ENCODE measurements at places on chromosomes 4 and X.

DNA sequence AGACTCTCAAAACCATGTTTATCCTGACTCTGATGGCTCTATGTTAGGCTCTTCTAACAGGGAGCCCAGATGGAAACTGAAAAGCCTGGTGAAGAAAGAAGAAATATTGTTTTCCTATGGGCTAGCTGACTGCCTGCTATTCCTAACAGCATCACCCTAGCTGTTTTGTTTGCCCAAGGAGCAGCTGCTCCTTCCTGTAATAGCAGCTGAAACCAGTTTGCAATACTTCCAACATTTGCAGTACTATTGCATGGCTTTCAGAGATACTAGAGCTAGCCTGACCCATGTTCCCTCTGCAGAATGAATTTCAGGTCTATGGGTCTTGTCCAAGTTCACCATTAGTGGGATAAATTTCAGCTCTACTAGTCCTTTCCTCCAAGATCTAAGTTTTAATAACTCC, 495.2 kb downstream of the INPP4B start:
- DNase-seq: no peak

DNA sequence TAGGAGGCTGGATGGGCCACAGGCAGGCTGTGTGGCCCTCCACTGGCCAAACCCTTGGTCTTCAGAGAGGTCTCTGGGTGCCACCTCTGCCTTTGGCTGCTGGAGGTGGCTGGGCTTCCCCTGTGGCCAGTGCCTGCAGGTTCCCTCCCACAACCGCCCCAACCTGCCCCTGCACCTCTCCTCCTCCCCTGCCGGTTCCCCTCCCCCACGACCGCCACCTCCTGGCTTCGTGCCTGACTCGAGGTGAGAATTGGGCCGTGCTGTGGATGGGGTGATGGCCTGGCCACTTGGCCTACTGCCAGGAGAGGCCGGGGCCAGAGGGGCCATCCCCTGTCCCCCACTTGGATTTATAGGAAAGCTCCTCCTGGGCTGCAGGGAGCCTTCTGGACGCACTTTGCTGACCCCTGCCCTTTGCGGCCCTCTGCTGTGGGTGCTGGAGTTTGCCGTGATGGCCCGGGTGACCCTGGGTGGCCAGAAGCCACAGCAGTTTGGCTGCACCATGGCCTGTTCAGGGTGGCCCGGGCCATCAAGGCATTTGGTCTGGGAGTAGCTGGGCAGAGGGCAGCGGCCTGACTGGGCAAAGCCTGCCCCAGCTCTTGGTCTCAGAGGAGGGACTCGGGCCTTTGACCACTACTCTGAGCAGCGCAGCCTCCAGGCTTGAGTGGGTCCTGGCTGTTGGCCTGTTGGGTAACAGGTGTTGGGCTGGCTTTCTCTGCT, 3.8 kb downstream of the NAT8L start:
- no peak for DNase-seq

DNA sequence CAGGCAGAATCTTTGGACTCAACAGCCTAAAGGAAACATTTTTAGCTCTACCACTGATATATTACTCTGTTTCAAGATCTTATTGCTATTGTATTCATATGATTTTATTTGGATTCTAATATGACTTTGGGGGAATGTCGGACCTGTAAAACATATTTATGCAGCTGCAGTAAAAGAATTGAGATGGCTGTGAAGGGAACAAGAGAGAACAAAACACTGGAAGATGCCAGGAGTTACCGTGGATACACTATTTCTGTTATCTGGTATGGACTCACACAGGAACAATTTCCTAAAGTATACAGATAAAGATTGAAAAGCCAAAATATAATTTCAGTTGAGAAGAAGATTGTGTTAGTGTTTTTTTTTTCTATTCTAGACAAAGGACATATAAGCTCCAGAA, 113.0 kb upstream of the DCLK2 start:
- no peak for DNase-seq

DNA sequence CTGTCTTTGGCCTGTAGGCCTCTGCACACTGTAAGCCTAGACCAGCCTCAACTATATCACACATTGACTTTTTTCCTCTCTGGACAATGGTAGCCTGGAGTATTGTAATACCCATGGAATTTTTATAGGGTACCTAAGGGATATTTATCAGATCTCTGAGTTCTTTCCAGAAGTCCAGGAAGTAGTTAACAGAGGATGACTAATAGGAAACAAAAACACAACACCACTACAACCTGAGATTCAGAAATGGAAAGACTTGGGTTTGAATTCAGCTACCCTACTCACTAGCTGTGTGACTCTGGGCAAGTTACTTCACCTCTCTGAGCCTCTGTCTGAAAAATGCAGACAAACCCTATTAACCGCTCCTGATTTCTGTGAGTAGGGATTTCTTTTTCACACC, 7.7 kb upstream of the STX18 start:
- DNase-seq: no peak

- DNase-seq: no peak
Observed at GRCh38 chrX:110418316-110419235, 59.9 kb downstream of the RTL9 start.

GRCh38 chr4:113499696-113500095, 261.8 kb downstream of the CAMK2D start:
- DNase-seq: no peak

Data from vagina (tissue), 2 donors.